Left renal pelvis (tissue), 4 donors: ENCODE measurements at places on chromosomes 7 and 10.

DNA sequence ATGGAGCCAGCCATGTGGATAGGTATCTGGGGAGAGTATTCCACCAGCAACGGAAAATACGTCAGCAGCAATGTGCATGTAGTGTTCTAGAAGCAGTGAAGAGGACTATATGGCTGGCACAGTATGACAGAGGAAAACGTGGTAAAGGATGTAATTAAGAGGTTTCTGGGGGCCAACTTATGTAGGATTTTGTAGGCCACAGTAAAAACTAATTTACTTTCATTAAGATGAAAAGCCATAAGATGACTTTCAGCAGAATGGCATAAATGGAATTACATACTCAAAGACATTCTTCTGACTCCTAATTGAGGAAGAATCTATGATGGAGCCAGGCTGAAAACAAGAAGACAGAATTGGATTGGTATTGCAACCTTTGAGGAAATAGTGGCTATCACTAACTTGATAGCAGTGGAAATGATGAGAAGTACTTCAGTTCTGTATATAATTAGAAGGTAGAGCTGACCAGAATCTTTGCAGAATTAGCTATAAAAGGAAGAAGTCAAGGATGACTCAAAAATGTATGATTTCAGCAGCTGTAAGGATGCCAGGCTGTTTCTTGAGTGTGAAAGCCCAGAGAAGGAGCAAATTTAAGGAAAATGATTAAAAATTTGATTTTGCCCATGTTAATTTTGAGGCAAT is 156.7 kb downstream of the MBL2 start:
- no peak for DNase-seq

DNA sequence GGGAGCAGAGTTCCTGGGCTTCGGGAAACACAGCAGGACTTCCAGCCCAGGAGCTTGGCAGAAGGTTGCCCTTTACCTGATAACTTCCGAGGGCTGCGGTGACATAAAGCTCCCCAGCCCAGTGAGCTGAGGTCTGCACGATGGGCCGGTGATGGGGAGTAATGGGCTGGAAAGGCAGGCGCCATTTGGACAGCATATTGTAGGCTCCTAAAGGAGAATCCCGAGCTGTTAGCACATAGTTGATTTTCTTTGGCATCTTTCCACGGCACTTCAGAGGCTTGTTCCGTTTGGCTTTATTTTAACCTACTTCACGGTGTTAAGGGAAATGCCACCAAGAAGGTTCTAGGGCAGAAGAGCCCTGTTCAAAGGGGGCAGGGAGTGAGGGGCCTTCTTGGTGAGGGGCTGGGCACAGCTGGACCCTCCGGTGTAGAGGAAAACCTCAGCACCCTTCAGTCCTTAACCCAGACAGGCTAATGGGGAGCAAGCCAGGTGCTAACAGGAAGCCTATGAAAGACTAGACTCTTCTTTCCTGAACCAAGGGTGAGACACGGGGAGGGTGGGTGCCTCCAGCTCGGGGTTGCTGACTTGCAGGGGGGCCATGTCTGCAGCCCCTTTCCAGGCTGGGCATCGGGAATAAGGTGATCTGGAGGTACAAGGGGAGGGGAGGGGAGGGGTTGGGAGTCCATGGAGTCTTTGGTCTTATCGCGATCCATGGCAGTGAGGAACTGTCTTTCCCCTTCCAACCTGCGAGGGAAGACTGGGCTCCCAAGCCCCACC is 347.7 kb downstream of the GLRX3 start:
- no peak for DNase-seq

- DNase-seq = no peak
Measured at GRCh38 chr10:72392571-72392970, 37.9 kb upstream of the DNAJB12 start.

DNA sequence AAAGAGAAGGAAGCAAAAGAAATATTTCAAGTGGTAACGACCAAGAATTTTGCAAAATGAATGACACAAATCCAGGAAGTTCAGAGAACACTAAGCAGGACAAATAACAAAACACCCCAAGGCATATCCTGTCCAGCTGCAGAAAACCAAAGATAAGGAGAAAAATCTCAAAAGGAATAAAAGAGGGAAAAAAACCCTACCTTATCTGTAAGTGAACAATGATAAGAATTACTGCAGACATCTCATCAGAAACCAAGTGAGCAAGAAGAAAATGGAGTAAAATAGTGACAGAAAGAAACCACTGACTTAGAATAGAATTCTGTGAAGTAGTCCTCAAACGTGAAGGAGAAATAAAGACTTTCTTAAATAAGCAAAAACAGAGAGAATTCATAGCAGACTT is 21.8 kb downstream of the CARD11 start:
- DNase-seq = no peak

- DNase-seq = no peak
Measured at GRCh38 chr7:36736899-36737211, 12.6 kb upstream of the AOAH start.

GRCh38 chr7:45140827-45141226 is 16.8 kb upstream of the RAMP3 start:
- DNase-seq = no peak

DNA sequence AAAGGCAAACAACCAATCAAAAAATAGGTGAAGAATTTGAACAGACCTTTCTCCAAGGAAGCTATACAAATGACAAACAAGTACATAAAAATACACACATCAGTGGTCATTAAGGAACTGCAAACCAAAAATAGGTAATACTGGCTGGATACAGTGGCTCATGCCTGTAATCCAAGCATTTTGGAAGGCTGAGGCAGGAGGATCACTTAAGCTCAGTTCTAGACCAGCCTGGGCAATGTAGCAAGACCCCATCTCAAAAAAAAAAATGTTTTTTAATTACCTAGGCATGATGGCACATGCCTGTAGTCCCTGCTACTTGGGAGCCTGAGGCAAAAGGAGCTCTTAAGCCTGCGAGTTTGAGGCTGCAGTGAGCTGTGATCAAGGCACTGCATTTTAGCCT is 19.3 kb downstream of the CDCA7L start:
- no peak for DNase-seq

GRCh38 chr7:960269-960871 is 5.9 kb upstream of the ADAP1 start:
- no peak for DNase-seq

GRCh38 chr10:49166484-49167400 is 21.4 kb downstream of the TMEM273 start:
- no peak for DNase-seq

DNA sequence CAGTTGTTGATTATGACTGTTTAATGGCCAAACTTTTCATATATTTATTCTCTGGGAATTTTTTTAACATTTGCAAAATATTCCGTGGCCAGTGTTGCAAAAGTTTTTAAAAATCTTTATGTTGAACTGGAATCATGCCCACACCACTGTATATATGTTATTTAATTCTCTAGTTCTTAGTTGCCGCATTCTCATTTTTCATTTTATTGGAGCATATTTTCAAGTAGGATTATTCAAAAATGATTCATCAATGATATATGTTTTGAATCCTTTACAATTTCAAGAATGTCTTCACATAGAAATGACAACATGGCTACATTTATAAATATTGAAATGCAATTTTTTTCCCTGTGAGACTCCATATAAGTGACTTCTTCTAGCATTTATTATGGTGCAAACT is 188.6 kb upstream of the LRRTM3 start:
- no peak for DNase-seq

DNA sequence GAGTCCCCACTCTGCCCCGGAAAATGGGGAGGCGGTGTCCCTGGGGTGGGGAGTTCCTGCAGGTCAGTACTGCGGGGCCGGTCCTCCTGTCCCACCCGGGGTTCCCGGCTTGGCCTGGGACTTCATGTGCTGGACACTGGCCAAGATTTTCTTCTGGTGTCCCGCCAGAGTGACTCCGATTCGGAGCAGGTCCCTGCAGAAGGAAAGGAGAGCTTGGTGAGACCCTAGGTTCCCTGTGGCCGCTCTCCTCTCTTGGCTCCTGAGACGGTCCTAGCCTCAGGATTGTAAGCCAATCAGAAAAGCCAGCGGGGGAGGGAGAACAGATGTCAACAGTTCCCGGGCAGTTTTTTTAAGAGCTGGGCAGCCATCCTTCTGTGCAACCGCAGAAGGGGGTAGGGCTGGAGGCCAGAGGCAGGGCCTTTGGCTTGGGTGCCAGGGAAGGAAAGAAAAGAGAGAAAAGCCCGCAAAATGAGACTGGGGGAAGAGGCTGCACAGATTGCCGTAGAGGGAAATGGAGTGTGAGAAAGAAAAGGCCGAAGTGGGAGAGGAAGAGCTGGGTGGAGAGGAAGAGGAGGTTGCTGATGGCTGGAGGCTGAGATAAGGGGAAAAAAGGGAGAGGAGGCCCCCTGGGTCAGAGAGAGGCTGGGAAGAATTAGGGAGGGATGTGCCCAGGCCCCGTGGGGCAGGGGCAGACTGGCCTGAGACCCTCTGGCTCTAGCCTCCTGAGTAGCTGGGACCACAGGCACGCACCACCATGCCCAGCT is 23.7 kb downstream of the EPHB4 start:
- peak; percentile 75 for DNase-seq

DNA sequence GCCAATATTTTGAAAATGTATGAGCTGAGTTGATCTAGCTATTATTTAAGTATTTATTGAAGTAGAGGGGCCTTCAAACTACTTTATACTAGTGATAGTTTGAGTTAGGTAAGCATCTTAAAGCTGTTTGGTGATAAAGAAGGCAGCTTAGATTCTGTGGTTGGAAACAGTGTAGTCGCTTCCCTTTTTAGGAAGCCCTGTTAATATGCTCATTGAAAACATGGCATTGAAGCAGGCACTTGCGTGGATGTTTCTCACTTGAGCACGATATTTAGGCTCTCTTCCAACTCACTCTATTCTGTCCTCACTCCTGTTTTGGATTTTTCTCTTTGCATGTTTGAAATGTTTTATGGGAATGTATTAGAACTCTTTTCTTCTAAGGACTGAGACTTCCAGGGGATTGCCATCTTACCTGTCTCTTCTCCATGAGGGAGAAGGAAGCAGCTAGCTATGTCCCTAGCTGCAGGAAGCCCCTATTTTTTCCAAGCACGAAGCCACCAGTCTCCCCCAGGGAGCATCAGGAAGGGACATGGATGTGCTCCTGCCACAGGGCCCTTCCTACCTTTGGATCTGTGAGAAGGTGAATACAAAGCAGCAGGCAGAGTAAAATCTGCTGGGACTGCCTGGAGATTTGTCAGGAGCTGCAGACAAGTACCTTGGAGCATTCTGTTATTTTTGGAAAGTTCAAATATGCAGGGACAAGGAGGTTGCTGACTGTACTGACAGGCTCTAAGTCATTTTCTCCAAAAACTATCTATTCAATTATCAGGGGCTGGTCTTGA is 22.0 kb upstream of the BMPR1A start:
- DNase-seq = no peak

DNA sequence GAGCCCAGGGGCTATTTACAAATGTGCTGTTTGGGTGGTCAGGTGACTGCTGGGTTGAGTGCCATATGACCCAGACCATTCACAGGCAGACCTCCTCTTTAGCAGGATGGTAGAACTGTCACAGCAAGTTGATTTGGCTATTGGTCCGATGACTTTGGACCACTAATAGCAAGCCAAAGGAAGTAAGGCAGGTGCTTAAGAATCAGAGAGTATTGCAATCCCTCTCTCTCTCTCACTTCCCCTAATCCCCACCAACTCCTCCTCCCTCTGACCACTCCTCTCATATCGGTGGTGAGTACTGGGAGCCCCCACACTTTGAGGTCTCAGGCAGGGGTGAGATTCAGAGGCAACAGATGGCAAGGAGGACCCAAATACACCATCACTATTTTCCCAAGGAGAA is 165.3 kb downstream of the TRIL start:
- no peak for DNase-seq

DNA sequence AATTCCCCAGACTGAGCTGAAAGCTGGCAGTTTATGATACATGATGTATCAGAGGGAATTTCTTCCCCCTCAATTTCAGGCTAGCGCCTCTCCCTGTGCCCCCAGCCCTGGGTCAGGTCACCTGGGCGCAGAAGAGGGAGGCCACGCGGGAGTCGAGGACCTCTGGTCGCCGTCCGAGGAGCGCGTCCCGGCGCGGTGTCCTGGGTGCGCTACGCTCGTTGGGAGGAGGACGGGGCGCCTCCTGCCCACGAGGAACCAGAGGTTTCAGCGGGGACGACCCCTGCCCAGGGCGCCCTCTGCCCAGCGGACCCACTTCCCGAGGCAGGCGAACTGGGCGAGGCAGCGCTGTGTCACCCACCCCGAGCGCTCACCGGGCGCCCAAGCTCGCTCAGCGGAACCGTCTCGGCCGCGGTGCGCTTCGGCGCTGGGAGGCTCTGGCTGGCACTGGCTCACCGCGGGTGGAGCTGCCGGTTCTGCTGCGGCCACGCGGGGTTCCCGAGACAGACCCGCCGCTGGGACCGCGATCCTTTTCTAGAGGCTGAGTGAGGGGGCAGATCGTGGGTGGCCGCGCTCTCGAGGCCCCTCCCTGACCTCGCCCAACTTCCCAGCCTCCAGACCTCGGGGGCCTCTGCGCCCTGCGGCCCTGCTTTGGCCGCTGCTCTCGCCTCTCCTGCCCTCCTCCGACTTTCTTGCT is at the start of gene FAM237B:
Gene FAM237B, minus strand, starts transcription at position 504 of the 694 bp plus-strand sequence. CDS start 1,556 bp downstream, outside the sequence.
- no peak for DNase-seq

DNA sequence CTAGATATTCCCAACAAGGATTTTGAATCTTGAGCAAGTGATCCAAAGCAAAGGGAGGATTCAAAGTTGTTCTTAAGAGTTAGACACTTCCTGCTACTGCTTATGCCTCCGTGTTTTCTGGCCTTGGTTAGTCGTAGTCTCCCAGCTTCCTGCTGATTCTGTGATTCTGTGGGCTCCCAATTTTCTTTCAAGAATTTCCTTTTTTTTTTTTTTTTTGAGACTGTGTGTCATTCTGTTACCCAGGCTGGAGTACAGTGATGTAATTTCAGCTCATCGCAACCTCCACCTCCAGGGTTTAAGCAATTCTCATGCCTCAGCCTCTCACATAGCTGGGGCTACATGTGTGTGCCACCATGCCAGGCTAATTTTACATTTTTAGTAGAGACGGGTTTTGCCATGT is 4.4 kb upstream of the ITGB8 start:
- DNase-seq = no peak

- DNase-seq = no peak
Measured at GRCh38 chr7:49247759-49248158, 323.4 kb downstream of the CDC14C start.

GRCh38 chr10:124002391-124003069 is 90.9 kb downstream of the CHST15 start:
- DNase-seq = no peak

DNA sequence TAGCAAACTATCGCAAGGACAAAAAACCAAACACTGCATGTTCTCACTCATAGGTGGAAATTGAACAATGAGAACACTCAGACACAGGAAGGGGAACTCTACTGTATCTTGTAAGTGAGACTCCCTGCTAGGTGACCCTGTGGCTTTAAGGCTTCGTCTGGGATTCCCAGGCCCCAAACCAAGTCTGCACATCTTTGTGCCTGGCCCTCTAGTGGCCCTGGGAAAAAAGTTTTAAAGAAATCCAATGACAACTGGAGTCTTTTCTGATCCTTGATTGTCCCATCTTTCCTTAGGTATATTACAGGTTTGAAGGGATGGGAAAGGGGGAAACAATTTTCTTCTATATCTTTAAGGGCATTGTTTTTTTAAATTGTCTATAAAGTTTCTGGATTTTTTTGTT is 10.6 kb upstream of the LIPM start:
- DNase-seq = no peak
